ENCODE measurements at places on chromosomes 6 and 20.

DNA sequence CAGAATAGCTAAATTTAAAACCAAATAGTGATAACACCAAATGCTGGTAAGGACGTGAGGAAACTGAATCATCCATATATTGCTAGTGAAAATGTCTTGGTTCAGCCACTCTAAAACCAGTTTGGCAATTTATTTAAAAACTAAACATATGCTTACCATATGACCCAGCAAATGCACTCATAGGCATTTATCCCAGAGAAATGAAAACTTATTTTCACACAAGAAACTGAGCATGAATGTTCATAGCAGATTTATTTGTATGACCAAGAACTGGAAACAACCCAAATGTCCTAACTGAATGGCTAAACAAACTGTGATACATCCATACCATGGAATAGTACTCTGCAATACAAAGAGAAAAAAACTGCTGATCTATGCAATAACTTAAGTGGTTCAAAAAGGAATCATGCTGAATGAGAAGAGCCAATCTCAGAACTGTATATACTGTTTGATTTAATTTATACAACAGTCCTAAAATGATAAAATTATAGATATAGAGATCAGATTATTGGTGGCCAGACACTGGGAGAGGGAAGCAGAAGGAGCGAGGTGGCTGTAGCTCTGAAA, 115.6 kb upstream of the ADGRF1 start:
- no peak for DNase-seq

DNA sequence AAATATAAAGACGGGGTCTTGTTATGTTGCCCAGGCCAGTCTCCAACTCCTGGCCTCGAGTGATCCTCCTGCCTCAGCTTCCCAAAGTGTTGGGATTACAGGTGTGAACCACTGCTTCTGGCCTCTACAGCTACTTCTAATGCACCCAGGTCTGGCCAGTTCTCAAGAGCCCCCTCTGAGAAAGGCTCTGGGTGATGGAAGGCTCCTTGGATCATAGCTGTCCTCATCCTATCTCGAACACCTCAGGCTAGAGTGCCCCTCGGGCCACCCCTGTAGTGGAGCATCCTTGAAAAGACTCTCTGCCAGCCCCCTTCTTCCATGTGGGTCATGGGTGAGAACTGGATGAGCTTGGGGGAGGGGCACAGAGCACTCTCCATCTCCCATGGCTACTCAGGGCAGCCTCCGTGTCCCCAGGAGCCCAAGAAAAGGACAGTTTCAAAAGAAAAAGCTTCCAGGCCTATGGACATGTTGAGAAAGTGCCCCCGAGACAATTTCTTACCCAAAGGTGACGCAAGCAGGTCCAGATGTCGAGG, 714 bp upstream of the MYLK2 start:
- no peak for DNase-seq

DNA sequence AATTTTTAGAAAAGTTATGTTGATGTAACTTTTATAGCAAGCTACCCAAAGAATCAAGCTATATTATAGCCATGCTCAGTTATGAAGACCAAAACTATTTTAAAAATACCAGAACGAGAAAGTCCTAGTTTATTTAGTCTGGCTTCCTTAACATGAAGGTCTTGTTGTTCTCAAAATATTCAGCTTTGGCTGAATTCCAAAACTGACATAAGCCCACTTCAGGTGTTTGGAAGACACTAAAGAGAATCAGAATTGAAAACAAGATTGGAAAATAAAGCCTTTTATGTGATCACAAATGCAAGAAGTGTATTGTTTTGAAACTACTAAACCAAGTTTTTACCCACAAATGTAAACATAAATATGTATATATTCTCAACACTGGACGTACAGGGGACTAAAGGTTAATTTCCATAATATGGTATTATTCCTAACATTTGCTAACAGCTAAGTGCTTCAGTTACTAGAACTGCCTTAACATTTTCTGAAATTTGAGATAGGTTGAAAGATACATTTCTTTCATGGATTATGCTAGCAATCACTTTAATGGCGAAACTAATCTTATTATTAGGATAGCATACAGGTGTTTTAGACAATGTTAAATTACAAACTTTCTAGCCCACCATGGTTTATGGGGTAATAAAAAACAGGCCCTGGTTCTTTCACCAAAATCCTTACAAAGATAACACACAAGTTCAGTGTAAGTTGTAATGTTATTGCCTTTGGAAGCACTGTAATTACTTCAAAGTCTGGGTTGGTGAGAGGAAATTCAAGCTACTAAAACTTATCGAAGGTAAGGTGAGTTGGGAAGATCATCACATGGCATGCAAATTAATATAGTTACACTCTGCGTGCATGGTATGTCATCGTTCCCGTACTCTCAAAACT, 1.6 kb downstream of the MAP3K5 start:
- no peak for DNase-seq

DNA sequence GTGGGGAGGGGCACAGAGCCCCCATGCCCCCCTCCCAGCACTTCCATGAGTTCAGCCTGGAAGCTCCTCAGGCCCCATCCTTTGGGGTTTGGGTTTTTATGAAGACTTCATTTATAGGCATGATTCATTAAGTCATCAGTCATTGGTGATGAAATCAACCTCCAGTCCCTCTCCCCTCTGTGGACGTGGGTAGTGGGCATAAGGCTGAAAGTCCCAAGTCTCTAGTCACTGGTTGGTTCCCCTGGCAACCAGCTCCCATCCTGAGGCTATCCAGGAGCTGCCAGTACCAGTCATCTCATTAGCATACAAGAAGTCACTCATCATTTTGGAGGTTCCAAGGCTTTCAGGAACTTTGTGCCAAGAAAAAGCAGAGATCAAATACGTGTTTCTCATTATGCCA, 9.2 kb downstream of the TGM3 start:
- no peak for DNase-seq

DNA sequence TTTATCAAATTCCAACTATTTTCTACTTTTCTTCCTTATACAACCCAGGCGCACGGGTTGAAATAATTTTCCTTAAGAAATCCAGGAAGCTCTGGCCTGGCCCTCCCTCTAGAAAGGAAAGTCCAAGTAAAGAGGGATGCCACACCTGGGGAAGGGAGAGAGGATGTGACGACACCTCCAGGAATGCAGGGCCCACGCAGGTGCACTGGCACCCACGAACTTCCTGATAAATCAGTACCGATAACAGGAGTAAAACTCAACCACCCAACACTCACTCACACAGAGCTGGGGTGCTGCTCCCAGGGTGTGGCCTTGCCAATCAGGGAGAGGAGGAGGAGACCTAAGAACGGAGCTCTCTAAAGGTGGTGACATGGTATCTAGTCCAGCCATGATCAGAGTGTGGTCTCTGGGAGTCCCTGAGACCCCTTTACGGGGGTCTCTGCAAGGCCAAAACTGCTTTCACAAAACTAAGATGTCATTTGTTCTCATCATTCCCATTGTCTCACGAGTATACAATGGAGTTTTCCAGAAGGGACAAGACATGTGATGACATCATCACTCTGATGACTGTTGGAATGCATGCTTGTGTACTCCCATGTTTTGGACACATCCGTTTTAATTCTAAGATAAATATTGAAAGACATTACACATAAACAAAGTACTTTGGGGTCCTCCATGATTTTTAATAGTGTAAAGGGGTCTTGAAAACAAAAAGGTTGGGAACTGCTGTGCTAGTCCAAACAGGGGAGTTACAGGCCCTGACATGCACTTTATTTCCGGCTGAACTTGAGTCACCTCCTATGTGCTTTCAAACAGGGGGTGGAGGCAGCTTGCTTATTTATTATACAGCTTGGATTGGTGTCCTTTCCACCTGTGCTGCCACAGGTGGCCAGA, 2.2 kb upstream of the PARD6B start:
- no peak for DNase-seq

DNA sequence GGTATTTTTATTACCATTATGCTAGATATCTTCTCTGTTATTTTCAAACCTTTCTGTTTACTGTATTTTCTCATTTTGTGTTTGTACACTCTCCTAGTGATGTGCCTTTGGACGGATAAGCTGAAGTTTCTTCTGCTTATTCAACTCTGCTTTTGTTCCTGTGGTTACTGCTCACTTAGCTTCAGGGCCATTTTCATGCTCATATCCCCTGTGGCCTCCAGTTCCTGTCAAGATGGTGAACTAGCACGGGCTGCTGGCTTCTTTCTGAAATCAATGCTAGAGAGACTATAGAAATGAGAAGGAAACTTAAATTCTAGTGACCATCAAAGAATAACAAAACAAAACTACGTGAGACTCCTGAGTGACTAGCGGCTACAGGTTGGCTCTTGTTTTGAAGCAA, 6.8 kb upstream of the CST8 start:
- DNase-seq = no peak

DNA sequence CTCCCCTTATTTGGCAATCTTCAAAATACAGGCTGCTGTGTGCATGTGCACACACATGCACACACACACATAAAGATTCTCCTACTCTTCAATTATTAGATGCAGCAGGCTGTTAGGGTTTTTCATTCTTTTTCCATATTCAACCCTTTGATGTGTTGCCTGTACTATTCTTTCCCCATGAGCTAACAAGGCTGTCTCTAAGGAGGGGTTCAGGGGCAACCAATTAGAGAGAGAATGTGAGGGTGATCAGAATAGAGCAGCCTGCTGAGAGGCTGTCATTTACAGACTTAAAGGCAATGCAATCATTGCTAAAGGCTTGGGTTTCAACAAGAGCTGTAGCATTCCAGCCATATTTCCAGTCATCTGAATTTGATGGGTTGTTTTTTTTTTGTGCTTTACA, 467.4 kb upstream of the ID4 start:
- DNase-seq = no peak

- DNase-seq = no peak
Observed at GRCh38 chr20:23988561-23988960, at the start of gene GGTLC1. GGTLC1 (minus strand) TSS chr20:23988779; CDS start chr20:23986611, 2,168 bp downstream.

GRCh38 chr6:74656453-74656852, 549.4 kb downstream of the COL12A1 start:
- no peak for DNase-seq

DNA sequence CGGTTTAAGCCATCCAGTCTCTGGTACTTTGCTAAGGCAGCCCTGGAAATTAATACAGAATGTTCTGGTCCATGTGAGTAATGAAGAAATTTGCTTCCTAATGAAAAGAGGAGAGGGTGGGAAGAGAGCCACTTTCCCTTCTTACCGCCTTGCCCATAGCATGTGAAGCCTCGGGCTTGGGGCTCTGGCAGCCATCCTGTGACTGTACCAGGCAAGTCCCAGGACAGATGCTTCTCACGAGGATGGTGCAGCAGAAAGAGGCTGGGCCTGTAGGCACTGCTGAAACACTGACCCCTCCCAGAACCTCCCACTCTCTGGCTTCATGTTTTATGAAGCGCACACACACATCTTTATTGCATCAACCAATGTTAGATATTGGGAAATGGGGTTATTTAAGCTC, 74.8 kb downstream of the IYD start:
- no peak for DNase-seq

GRCh38 chr6:35751594-35751993, 14.8 kb downstream of the ARMC12 start:
- no peak for DNase-seq

DNA sequence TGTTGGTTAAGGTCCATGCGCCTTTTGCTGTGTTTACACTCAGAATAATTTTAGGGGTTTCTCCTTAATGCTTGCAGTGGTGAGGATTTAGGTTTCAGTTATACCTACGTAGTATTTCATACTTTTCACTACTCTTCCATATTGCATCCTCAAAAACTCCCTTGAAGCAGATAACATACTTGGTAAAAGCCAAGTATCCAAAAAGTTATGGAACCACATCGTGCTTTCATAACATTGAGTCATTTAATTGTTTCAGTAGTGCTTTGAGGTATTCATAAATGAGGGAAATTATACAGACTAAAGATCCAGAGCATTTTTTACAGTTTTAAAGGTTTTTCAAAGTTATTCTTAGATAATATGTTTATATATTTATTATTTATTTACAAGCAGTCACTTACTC, 4.0 kb upstream of the ATXN1 start:
- DNase-seq = no peak

DNA sequence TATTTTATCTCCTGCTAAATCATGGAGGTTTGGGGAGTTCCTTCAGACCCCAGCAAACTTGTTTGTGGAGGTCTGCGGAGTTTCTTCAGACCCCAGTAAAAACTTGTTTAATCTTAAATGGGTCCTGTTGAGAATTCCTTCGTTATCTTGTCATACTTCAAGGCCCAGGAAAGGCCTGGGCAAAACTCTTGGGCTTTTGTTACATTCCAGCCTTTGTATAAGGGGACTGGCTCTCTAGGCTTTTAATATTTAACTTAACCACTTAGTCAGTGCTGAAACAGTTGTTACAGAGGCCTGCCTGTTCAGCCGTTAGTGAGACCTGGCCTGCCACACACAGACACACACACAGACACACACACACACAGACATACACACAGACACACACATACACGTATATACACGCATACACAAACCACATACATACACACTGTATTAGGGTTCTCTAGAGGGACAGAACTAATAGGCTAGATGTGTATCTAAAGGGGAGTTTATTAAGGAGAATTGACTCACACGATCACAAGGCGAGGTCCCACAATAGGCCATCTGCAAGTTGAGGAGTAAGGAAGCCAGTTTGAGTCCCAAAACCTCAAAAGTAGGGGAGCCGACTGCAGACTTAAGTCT, 21.3 kb upstream of the CST3 start:
- DNase-seq = no peak

DNA sequence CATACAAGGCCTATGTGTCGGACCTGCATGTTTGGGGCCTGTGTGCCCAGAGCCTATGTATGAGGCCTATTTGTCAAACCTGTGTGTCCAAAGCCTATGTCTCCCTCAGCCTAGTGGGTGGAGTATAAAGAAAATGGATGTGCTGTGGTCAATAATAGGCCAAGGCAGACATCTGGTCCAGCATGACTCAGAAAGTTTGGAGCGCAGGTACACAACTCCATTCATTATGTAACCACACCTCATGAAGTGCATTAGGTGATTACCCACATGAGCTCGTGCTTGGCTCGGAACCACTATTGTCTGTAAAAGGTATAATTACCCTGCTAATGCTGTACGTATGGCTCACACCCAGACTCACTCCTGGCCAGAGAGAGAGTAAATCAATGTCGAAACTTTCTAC, 302.4 kb upstream of the POU3F2 start:
- no peak for DNase-seq

DNA sequence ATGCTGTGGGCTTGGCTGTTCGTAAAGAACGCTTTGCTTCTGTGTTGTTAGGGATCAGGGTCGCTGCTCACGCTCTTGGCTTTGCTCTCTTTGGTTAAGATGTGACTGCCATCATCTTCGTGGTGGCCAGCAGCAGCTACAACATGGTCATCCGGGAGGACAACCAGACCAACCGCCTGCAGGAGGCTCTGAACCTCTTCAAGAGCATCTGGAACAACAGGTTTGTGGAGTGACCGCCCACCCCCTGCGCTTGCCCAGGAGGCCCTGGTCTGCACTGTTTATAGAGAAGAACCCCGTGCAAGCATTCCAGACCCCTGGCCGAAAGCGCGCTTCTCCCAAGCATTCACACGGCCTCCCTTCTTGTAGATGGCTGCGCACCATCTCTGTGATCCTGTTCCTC, 57.1 kb downstream of the GNAS start:
- DNase-seq = no peak

DNA sequence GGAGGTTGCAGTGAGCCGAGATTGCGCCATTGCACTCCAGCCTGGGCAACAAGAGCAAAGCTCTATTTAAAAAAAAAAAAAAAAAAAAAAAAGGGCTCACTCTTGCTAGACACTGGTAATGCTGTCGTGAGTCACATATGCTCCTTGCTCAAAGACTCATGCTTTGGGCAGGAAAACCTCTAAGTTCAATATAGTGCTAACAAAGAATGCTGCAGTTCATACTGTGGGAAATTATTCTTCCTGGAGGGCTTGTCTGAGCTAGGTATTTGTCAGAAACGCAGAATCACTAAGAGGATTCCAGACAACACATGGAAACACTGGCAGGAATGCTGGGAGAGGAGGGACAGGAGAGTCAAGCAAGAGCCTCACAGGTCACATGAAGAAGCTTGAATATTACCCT, 2.3 kb upstream of the LYRM2 start:
- no peak for DNase-seq

Data from esophagus squamous epithelium (tissue), 5 donors.